Fibroblast of lung (primary cell): ENCODE measurements at places on chromosomes 13 and 19.

- DNase-seq, result peak; percentile 79
- peaks cover 2% of the 10 kb centered on the region for H3K36me3 ChIP-seq
- H3K27ac ChIP-seq, result peak overlapping the region; percentile 97
Observed at GRCh38 chr19:13155472-13156359, 5.5 kb downstream of the IER2 start.

DNA sequence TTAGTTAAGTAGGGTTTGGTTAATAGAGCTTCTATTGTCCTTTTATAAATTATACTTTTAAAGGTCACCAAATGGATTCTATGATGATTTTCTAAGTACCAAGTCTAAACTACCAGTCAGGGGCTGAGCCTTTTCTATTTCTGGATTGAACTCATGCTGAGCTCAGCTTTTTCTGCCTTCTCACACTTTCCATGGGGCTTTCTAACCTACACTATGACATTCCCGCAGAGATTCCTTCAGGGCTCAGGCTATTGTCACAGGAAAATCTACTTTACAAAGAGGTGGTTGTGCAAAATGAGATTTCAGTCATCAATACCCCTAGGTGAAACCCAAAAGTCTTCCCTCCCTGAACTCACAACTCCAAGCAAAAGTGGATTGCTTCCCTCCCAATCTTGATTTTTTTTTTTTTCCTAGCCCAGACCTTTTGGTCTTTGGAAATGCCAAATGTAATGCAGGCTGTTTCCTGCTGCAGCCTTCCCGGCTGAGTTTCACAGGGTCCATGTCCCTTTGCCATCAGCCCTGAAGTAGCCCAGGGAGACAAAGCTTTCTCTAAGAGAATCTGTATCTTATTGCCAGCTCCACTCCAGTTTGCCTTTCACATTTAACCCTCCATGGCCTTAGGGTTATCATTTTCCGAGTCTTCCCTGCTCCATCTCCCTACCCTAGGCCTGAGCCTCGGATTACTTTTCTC is 13.6 kb downstream of the C13orf42 start:
- no peak overlapping the region for H3K4me3 ChIP-seq
- H3K4me1 ChIP-seq, result no peaks in the 10 kb centered on the region
- no peak for DNase-seq
- H3K27ac ChIP-seq, result no peak overlapping the region
- no peaks in the 10 kb centered on the region for H3K36me3 ChIP-seq

GRCh38 chr13:24625331-24625731 is 54.9 kb upstream of the ATP12A start:
- H3K27ac ChIP-seq, result no peak overlapping the region
- no peaks in the 10 kb centered on the region for H3K27me3 ChIP-seq
- H3K4me3 ChIP-seq, result no peak overlapping the region

GRCh38 chr19:47377208-47377701 is 28.1 kb downstream of the DHX34 start:
- H3K27ac ChIP-seq, result no peak overlapping the region
- no peak for DNase-seq
- no peaks in the 10 kb centered on the region for H3K27me3 ChIP-seq
- no peak overlapping the region for H3K4me3 ChIP-seq
- H3K36me3 ChIP-seq, result peaks cover 39% of the 10 kb centered on the region

GRCh38 chr19:6056801-6057650 is 53.3 kb downstream of the RFX2 start:
- H3K27ac ChIP-seq, result peak overlapping the region; percentile 97
- peaks cover 18% of the 10 kb centered on the region for H3K4me1 ChIP-seq
- H3K4me3 ChIP-seq, result no peak overlapping the region
